ENCODE measurements at places on chromosomes 7 and 10.

DNA sequence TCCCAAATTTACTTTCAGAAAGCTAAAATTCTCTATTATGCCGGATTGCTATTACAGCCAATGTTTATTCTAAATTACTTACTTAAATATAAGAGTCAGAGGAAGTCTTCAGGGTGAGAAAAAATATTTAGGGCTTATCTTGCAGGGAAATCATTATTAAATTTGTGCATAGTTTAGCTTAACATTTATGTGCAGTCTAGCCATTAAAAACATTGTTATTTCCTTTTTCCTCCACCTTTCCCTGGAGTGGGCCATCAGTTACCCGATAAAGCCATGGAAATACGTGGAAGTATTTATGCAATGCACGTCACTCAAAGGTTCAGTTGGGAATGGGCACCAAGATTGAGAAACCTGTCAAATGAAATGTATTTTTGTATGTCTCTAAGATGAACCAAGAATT, 9.5 kb upstream of the TAS2R60 start:
- DNase-seq, result no peak

GRCh38 chr7:150370612-150371071, 2.0 kb downstream of the REPIN1 start:
- DNase-seq, result no peak

DNA sequence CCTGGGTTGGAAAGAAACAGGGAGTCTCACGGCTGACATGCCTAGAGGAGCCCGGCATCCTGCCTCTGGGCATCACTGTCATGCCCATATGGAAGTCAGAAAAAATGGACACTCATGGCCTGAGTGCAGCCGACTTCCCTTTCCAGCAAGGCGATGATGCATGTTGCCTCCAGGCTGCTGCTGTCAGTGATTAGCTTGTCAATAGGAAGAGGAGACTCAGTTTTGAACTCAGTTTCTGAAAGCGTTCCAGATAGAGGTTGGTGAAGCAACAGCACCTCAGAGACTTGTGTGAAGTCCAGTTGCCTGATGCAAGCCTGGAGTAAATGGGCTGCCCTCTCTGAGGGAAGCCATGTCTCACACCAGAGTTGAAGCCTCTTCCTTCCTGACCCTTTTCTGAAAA, 148.4 kb downstream of the TPST1 start:
- no peak for DNase-seq

- DNase-seq, result no peak
Observed at GRCh38 chr10:69614130-69614529, 15.9 kb upstream of the FAM241B start.

GRCh38 chr10:72690071-72690755, 1.7 kb upstream of the MCU start:
- DNase-seq, result no peak
